ENCODE measurements at places on chromosomes 1 and 21.

- peak; percentile 48 for DNase-seq
Measured at GRCh38 chr1:93042187-93043056, 36.7 kb upstream of the MTF2 start.

DNA sequence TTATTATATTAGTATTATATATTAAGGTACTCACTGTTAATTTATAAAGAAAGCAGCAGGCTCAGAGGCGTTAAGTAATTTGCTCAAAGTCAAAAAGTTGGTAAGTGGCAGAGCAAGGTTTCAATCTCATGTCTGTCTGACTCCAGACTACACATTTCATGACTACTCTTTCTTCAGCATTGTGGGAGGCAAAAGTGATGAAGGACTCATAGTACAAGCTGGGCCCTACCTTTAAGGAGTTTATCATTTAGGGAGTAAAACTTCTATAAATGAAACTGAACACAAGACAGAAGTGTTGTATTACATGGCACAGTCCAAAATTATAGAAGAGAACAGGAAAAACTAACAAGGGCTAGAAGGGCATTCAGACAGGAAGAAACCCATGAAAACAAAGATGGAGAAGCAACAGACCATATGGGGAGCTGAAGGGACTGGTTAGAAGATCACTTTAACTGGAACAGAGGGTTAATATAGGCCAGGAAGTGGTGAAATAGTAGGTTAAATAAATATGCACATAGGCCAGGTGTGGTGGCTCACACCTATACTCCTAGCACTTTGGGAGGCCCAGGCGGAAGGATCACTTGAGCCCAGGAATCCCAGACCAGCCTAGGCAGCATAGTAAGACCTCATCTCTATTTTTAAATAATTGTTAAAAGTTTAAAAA is 11.5 kb downstream of the SORT1 start:
- DNase-seq: no peak

- DNase-seq: no peak
Measured at GRCh38 chr1:39650431-39650830, 11.0 kb upstream of the HEYL start.

DNA sequence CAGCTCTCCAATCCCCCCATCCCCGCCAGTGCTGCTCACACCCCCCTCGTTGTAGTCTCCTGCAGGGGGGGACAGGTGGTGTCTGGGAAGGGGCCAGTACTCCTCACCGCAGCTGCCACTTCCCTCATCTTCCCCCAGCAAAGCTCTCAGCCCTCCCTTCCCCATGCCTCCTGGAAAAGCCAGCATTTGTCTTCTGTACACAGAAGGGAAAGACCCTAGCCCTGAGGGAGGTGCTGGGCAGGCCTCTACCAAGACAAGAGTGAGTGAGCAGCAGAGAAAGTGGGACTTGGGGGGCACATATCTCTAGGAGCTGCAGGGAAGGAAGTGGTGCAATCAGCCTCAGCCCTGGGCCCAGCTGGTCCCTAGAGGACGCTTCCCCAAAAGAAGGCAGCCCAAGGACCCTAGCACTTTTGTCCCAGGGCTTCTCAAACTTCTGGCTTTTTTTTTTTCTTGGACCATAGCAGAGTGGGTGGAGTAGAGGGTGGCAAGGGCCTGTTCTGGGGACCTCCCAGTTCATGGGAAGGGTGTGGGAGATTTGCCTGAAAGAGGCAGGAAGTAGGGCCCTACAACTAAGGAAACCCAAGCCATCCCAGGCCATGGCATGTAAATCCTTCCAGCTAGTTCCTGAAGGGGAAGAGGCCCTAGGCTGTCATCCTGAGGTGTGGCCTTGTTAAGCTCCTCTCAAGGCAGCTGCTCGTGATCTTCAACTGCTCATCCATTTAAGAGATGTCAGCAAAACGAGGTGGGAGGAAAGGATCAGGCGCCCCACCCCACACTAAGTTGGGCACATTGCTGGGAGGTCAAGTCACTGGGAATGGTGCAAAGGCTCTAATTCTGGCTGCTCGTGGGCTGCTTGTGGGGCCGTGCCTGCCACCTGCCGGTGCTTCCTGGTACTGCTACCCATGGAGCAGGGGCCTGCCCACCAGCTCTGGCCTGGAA is 12.6 kb downstream of the ZC3H12A start:
- peak; percentile 85 for DNase-seq

GRCh38 chr1:83554174-83554573 is 444.8 kb downstream of the TTLL7 start:
- no peak for DNase-seq

DNA sequence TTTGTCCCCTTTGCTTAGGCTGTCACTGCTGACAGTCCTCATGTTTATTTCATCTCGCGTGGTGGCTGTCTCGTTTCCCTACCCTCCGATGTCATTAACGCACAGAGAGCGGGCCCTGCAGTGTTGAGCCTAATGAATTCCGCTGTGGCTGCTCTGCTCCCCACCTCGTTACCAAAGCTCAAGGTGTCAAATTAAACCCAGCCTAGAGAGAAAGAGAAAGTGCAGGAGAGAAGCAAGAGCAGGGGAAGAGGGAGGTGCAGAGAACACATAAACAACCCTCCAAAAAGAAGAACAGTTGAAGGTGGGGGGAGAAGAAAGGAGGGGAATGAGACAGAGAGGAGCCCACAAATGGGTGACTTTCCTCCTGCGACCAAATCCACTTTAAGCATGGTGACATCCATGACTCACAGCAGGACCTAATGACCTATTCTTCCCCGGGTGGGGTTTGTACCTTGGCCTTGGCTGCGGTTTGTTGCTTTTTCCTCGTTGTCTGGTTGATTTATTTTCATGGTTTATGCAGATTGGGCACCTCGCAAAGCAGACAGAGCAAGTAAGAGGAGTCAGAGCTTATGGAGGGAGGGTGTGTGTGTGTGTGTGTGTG is 92.5 kb downstream of the PBX1 start:
- peak; percentile 38 for DNase-seq

DNA sequence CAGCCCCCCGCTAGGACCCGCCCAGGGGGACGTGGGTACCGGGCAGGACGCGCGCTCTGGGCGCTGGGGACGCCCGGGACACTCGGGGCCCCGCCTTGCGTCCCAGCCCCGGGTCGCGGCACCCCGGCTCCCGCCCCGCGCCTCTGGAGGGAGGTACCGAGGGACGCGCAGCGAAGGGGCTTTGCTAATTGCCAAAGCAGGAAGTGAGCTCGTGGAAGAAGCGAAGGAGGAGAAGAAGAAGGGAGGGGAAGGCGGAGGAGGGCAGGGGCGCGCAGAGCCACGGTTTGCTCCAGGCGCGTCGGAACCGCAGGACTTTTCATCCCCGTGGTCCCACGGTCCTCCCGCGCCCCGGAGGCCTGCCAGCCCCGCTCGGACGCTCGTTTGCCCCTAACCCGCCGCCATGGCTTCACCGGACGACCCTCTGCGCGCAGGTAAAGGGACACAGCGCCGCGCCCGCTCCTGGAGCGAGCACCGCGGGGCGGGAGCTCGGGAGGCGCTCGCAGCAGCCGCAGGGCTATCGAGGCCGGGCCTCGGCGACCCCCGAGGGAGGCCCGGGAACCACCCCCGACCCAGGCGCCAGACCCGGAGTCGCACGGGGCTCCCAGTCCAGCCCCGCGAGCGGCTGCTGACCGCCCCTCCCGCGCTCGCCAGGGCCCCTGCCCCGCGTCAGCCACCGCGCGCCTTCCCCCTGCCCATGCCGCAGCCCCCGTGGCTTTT is 1.3 kb downstream of the EDARADD start:
- DNase-seq: peak; percentile 76

- DNase-seq: no peak
Measured at GRCh38 chr1:93313026-93313425, 32.7 kb upstream of the DR1 start.

DNA sequence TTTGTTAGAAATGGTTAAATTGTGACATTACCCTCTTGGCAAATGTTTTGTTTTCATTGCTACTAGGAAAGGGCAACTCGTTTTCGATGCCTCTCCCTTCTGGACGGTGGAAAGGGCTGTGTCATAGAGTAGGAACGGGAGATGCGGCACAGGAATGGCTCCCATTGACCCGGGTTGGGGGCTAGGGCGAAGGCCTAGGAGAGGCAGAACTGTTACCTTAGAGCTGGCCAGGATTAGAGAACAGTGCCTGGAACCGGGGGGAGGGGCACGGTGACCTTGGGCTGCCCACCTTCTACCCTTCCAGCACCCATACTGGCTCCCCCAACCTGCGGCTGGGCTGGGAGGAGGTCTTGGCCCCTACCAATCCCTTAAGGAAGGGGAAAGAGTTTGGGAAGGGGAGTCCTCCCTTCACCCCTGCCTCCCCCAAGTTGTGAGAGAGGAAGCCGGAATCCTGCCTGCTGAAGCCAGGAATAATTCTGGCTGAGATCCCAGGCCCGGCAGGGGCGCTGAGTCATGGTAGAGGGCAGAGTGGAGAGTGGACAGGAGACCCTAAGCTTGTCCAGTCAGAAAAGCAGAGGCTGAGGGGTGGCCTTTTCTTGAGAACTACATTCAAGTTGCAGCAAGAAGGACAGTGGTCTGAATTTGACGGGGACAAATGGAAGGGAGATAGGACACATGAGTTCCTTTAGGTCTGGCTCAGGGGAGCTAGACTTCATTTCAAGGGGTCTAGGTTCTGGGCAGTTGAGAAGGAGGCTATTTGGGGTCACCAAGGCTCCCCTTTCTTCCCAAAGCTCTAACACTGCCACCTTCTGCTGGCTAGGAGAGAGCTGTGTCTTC is 8.2 kb downstream of the LMNA start:
- DNase-seq: peak; percentile 84

DNA sequence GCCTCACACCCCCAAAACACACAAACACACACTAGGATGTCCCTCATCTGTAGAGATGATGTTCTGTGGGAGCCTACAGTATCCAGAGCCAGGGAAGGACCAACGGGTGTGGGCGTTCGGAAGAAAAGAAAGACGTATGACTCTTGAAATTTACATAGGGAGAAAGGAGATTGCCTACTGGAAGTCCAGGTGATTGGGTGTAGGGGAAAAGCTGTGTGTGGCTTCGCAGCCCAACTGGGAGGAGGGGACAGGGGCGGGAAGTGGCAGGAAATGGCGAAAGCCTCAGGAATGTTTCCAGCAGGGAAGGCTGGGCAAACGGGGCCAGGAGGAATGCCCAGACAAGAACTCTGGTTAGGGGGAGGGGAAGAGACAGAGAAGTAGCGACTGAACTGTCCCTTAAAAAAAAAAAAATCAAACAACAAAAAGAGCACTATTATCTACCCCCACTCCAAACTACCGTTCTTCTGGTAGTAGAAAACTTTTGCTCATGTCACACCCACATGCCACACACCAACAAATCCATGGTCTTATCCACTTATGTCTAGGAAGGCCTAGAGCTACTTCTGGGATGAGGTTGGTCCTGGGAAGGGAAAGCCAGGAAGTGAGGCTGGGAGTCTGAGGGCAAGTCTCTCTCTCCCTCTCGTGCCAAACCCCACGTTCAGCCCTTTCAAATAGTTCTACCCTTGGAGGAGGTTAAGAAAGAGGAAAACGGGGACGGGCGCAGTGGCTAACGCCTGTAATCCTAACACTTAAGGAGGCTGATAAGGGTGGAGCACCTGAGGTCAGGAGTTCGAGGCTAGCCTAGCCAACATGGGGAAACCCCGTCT is 1.8 kb upstream of the CKS1B start:
- peak; percentile 90 for DNase-seq

- no peak for DNase-seq
Measured at GRCh38 chr1:234845097-234845660, 235.2 kb upstream of the IRF2BP2 start.

DNA sequence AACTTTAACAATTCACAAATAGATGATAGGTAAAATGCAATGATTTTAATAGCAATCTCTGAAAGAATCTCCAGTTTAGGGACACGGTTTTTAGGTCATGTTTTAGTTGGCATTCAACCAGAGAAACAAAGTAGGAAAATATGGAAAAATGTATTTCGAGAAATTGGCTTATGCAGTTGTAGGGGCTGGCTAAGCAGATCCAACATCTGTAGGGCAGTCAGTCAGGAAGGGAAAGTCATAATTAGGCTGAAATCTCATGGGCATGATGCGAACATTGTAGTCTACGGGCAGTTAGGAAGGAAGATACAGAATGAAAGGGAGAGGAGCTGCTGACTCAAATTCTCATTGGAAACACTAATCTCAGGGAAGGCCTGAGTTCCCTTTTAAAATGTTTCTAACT is 1276.0 kb upstream of the ADGRL4 start:
- DNase-seq: no peak

GRCh38 chr1:107877092-107877491 is 87.9 kb downstream of the VAV3 start:
- peak; percentile 20 for DNase-seq

DNA sequence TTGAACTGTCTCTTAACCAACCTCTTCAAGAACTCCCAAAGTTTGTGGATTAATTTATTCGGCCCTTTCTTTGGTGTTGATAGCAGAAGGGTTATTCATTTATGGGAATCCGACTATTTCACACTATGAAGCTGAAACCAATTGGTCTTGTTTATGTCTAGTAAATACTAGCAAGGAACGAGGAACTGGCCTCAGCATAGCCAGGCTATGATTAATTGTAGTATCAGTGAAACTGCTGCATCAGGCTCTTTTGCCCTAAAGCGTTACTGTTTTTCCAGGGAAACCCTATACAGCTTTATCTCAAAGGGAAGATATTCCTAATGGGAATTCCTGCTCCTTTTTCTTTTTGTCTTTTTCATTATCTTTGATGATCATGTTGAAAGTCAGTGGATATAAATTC is 35.1 kb downstream of the CLEC20A start:
- no peak for DNase-seq

GRCh38 chr1:232921381-232921780 is 29.0 kb upstream of the NTPCR start:
- no peak for DNase-seq

DNA sequence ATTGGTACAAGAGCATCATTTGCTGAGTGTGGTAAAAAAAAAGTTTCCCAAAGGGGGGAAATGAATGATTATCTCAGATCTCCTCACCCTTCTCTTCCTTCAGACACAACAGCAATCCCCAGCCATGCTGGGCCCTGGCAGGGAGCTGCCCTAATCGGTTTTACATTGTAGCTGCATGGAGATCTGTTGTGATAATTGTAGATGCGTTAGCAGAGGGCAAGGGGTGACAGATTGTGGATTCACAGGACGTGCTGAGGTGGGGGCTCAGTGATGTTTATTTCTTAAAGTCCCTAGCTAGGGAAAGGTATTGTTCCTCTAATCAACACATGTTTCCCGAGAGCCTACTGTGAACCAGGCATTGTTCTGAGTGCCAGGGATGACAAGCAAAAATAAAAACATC is 304.1 kb downstream of the PBX1 start:
- no peak for DNase-seq

DNA sequence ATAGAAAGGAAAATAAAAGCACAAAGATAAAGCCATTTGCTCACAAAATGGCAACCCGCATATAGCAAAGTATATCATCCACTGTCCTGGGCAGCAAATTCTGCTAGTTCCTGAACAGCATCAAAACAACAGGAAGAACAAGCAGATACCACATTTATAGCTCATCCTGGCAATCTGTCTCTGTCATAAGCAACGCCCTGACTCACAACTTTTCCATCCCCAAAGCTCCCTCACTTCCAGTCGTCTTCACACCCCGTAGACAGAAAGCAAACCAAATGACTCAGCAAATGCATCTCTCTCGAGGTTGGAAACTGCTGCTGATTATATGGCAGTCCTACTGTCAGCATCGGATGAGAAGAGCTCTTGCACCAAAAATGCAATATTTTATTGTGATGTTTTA is 65.8 kb downstream of the AK5 start:
- DNase-seq: no peak
